Skeletal muscle tissue (tissue), 5 donors: ENCODE measurements at places on chromosomes 11 and 22. TPM values are rescaled to one million over a fixed set of nuclear protein-coding genes. Genes with fewer than 3 reads are reported as not detected.

The BDNF gene
- total RNA-seq, result 1.0 TPM

The MIOX gene
- not detected for total RNA-seq

The RFPL2 gene
- not detected for total RNA-seq

The USP2 gene
- total RNA-seq, result 8.9 TPM

The TRIM51 gene
- not detected for total RNA-seq

The MAFF gene
- 4.2 TPM for total RNA-seq

The CRYBB1 gene
- 1.0 TPM for total RNA-seq

The PRDM11 gene
- 9.4 TPM for total RNA-seq

The ARHGAP8 gene
- 0.52 TPM for total RNA-seq

The ACRV1 gene
- 0.52 TPM for total RNA-seq

The BTG4 gene
- not detected for total RNA-seq

The CLMP gene
- total RNA-seq, result 8.9 TPM

The GLB1L2 gene
- total RNA-seq, result 1.0 TPM

The FGF4 gene
- total RNA-seq, result 1.6 TPM

The DEFB131B gene
- total RNA-seq, result not detected

The ARHGAP20 gene
- 8.9 TPM for total RNA-seq

The ABTB2 gene
- total RNA-seq, result 6.3 TPM

The ACER3 gene
- 7.3 TPM for total RNA-seq

The PAK1 gene
- 52.2 TPM for total RNA-seq

The CYP2D6 gene
- total RNA-seq, result not detected

The F2 gene
- total RNA-seq, result 0.52 TPM

The MMP13 gene
- total RNA-seq, result not detected

The TPBGL gene
- total RNA-seq, result not detected

The MS4A4E gene
- total RNA-seq, result not detected

The SNAP29 gene
- 5.2 TPM for total RNA-seq

The CASP1 gene
- total RNA-seq, result 11.5 TPM

The HEPN1 gene
- not detected for total RNA-seq

The SLC7A4 gene
- total RNA-seq, result 1.6 TPM

The OR5D16 gene
- not detected for total RNA-seq

The OR51B4 gene
- total RNA-seq, result 0.52 TPM

The GAB4 gene
- total RNA-seq, result not detected

The POU2AF1 gene
- total RNA-seq, result not detected

The DNAJB7 gene
- total RNA-seq, result not detected

The DRAP1 gene
- total RNA-seq, result 71.0 TPM

The PRR5L gene
- total RNA-seq, result 15.7 TPM

The YIF1A gene
- 57.4 TPM for total RNA-seq
